Thymus (tissue), 14 donors: ENCODE measurements at places on chromosomes 3 and 15. TPM values are rescaled to one million over a fixed set of nuclear protein-coding genes. Genes with fewer than 3 reads are reported as not detected.

ZKSCAN7 gene
- polyA plus RNA-seq: 5.3 TPM

SEMA5B gene
- 0.46 TPM for polyA plus RNA-seq

PP2D1 gene
- polyA plus RNA-seq: not detected

GOLGA6B gene
- not detected for polyA plus RNA-seq

KY gene
- 0.14 TPM for polyA plus RNA-seq

PDZRN3 gene
- polyA plus RNA-seq: 3.9 TPM

GRAMD1C gene
- 8.6 TPM for polyA plus RNA-seq

SFMBT1 gene
- 6.2 TPM for polyA plus RNA-seq

CHRM5 gene
- 0.16 TPM for polyA plus RNA-seq

SLCO2A1 gene
- polyA plus RNA-seq: 3.9 TPM

LRRC2 gene
- polyA plus RNA-seq: 2.4 TPM

PIERCE2 gene
- 6.0 TPM for polyA plus RNA-seq

CSTA gene
- 292 TPM for polyA plus RNA-seq

SUCNR1 gene
- polyA plus RNA-seq: 0.64 TPM

SERPINI2 gene
- 0.34 TPM for polyA plus RNA-seq

TM4SF4 gene
- 0.07 TPM for polyA plus RNA-seq
